ENCODE measurements at places on chromosomes 2 and 18.

- no peak for DNase-seq
Observed at GRCh38 chr2:144477281-144477956, 42.5 kb downstream of the ZEB2 start.

GRCh38 chr2:142722569-142722968, 154.9 kb upstream of the KYNU start:
- DNase-seq: no peak

- DNase-seq: no peak
Observed at GRCh38 chr18:1425679-1426078, 521.0 kb downstream of the ADCYAP1 start.

DNA sequence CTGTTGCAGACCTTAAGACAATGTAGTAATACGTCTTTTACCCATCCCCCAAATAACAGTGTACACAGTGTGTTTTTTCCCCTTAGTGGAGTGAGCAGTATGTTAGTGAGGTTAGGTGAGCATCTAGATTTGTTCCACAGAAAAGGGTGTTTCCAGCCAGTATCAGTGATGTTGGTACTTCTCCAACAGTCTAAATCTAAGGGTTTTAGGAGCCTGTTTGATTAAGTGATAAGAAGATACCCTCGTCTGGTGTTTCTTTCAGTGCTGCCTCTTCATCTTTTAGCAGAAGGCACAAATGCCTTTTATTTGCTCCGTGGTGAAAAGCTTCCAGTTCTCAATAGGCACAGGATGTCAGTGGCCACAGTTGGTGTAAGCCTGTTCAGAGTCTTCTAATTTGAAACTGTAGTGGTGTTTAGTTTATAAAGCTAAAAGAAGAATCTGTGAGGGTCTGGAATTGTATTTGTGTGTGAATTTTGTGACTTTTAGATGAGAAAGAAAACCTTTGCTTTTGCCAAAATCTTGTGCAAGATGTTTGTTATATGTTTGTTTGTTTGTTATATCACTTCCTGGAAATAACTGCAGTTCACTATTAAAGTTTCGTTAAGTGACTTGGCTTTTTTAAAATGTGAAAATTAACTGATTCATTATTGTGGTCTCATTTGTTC, 71.2 kb downstream of the MAP4K4 start:
- no peak for DNase-seq

- no peak for DNase-seq
Observed at GRCh38 chr2:66926594-66927112, 470.5 kb upstream of the ETAA1 start.

DNA sequence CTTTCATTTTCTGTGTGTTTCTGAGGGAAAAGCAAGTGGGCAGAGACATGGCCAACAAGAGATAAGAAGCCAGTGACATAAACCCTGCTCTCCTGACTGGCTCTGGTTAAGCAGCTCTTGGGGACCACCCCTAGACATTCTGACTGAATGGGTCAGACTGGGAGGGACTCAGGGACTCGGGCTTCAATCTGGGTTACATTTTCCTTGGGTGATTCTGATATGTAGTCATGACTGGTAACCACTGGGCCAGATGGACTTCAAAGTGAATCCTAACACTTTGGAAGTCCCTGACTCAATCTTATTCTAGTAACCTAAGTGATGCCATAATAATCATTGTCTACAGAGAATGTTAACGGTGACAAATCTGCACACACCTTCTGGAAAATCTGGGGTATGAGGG, 397.8 kb downstream of the NBAS start:
- DNase-seq: no peak

GRCh38 chr2:31765078-31765945, 184.6 kb upstream of the SRD5A2 start:
- no peak for DNase-seq

DNA sequence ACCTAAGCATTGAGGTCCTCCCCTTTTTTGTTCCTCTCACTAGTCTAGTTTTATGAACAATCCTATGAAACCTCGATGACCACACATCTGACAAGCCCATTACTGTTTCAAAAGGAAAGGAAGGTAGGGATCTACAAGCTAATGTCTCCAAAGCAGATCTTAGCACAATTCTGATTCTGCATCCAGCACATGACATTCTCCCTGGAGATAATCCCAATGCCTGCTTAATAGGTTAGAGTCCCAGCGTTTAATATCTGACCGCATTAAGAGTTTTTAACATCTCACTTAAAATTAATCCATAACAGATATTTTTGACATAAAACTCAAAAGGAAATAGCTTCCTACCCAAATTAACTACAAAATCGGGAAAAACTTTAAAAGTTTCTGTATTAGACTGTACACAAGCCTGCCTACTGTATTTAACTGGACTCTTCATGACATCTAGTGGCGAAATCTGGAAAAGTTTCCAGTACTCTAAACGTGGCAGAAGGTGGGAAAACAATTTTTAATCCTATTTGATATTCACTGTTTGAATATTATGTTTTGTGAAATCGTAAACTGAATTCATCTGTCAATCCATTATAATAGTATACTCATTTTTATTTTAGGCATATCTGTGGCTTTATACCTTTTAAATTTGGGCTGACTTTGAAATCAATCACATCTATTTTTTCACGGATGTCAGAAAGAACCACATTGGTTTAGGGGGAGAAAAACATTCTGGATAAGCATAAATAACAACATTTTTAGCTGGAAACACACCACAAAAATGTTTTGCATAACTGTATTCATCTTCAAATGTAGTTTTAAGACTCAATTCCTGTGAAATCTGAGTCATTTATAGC, 62.4 kb downstream of the TXNL1 start:
- no peak for DNase-seq

GRCh38 chr2:190501702-190502407, 32.7 kb downstream of the NEMP2 start:
- no peak for DNase-seq

GRCh38 chr2:20456636-20457426, 10.0 kb downstream of the RHOB start:
- peak; percentile 45 for DNase-seq

DNA sequence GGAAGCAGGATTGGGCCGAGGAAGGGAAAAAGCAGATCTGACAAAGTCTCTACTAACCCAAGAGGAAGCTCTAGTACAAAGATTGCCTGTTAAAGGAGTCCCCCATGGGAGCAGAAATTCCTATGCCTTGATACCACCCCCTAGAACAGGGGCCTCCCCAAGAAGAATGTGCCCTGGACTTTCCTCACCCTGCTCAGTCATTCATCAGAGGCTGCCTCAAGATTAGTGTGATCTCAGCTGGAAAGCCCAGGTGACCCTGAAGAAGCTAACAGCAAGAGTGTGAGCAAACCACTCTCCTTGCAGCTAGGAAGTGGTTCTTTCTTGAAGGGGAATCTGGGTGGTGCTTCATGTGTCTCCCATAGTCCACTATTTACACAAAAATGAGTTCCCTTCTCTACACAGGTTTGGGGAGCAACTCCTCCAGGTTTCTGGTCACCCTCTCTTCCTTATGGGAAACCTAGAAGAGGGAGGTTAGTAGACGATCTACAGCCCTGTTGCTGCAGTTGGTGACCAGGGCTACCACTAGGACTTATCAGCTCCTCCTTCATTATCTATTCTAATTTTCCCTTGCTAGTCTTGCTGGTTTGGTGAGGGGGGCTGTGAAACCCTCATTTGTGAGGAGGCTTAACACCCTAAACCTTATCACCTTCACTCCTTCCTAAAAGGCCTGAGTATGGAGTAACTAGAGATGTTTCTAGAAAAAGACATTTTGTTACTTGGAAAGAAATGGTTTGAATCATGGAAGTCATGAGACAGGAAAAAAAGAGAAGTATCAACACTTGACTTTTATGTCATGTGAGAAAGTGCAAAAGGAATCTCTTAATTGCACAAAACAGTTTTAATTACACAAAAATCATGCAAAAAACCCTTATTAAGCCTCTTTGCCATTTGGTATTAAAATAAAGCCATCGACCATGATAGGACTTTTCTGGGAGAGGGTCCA, 2.9 kb upstream of the WDR7 start:
- DNase-seq: no peak

- no peak for DNase-seq
Observed at GRCh38 chr18:24009651-24010333, 4.8 kb upstream of the TTC39C start.

DNA sequence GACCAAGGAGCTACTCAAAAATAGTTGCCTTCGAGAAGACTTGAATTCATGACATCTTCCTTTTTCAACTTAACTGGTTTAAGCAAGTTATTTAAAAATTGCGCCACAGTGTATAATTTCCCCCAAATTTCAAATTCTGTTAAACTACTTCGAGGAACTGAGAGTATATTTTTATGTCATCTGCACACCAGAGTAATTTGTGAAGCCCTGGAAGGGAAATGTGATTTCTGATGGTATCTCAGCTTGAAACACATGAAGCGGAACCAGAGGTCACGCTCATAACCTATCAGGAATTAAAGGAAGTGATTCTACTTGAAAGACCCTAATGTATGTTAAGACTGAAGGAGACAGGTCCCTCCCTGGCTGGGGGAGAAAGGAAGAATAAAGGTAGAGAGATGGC, 33.9 kb upstream of the DARS1 start:
- no peak for DNase-seq

DNA sequence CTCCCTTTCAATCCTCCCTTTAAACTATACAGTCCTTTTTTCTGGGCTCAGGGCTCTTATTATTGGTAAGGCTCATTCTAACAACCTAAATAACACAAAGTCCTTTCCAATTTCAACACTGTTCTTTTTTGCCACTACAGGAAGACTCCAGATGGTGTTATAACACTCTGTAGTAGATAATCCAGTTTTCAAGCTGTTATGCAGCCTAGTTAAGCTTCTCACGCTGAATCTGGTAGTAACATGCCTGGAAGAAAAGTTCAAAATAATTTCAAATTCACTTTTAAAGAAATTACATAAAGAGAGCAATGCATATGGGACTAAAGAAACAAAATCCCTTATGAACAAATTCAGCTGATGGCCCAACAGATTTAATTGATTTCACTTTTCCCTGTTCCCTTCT, 3.2 kb upstream of the MPP4 start:
- no peak for DNase-seq

- peak; percentile 61 for DNase-seq
Observed at GRCh38 chr2:223779877-223780276, 57.5 kb downstream of the AP1S3 start.

GRCh38 chr2:3387644-3388411, 8.3 kb downstream of the TRAPPC12 start:
- no peak for DNase-seq

DNA sequence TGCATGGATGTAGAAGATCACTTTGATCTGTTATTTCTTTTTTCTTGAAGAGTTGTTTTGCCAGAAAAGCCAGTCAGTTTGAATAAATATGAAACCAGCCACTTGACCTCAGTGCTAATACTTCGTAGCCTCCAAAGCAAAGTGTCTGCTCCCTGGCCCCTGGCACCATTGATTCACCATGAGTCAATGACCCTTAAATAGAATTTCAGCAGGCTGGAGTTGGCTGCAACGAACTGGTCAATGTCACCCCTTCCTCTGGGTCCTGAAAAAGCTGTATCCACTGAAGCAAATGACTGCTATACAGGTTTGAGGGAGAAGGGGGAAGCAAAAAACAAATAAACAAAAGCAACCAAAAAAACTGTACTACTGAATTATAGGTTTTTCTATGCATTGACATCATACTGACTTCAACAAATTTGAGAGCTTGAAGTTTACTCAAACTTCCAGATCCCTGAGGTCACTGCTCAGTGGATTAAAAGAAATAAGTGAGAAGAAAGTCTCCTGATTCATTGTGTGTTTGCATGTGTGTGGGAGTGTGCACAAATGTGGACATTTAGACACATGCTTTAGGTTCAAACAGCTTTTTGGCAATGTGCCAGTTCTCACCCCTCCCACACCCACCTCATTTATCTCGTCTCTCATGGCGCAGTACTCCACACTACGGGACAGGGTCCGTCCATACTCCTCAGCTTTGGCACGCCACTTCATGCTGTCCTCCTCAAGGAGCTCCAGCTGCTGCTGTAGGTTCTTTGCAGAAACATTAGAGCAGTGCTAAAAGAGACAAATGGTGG, 58.1 kb upstream of the TTN start:
- no peak for DNase-seq

- no peak for DNase-seq
Observed at GRCh38 chr2:235769046-235769445, 275.2 kb downstream of the AGAP1 start.

DNA sequence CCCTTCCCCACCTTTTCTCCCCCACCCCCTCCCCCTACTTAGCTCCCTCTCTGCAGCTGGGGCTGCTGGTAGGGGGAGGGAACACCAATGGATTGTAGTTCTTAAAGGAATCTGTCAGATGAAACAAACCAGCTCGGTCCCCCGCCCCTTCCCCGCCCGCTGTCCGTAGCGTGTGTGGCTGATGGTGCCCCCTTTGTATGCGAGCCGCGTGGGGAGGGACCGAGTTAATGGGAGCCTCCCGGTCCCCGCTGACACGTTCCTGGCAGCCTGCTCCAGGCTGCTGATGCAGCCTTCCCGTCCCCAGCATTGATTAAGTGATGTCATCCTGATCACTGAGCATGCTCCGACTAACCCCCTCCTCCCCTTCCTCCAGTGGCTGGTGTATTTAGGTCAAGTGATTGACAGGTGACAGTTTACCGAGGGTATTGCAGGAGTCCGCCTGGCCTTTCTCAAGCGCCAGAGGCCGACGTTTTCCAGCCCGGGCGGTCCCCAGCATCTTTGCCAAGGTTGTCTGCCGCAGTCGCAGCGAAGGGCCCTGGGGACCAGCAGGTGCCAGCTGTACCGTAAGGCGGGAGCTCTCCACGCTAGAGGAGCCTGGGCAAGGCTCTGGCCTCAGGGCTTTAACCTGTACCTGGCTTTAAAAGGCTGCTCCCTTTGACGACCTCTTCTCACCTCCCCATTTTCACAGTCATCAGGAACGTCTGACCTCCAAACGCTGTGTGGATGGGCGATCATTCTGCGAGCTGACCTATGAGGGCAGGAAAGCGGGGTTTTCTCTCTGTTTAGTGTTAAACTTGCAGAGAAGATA, 1.8 kb downstream of the KIF5C start:
- DNase-seq: peak; percentile 58

- no peak for DNase-seq
Observed at GRCh38 chr2:159052157-159052601, 83.7 kb downstream of the TANC1 start.

DNA sequence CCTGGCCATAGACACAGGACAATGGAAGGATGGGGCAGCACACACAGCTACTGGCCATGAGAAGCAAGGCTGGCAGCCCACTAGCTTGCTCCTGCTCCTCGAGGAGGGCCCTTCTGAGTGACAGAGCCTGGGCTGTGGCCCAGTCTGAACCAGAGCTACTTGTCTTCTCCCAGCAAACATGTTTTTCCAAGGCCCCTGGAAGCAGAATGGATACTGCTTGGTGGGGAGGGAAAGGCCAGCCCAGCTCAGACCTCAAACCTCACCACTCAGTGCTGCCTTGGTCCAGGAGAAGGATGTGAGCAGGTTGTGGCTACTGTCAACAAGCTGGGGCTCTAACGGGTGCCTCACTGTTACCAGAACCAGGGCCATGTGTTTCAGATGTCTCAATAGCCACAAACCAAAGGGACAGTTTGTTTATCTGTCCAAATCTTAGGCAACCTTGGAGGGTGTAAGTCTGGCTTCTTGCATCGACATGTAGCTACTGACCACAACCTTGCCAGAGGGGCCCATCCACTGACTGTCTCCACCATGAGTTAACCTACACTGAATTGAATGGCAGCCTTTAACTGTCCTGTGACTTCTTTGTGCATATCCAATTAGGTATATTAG, 98.6 kb downstream of the TGFA start:
- peak; percentile 7 for DNase-seq

GRCh38 chr2:586641-587076, 90.5 kb downstream of the TMEM18 start:
- DNase-seq: no peak

GRCh38 chr2:43146083-43146482, 80.3 kb downstream of the ZFP36L2 start:
- no peak for DNase-seq

Data from stimulated activated CD8-positive, alpha-beta memory T cell treated with anti-CD3 and anti-CD28 coated beads, Interleukin-4, amount 100 ng/mL, for 48 hours (primary cell).